Fibroblast of skin of back (primary cell): ENCODE measurements at places on chromosomes 3 and 15.

GRCh38 chr15:23750776-23751175 lies 63.7 kb upstream of the NDN start:
- DNase-seq: no peak

DNA sequence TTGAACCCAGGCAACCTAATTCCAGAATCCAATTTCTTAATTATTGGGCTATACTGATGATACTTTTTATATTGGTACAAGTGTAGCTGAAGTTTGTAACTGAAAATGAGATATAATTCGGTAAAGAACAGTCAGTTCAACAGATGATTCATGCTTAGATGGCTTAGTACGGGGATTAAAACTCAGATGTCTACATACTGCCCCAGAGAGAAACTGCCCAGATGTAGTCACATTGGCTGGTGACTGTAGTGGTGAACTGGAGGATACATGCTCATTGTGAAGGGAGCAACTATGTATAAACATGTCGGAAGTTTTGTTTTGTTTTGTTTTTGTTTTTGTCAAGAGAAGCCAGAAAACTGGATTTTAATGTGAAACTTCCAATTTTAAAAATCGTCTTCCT lies 179.6 kb downstream of the ADAMTSL3 start:
- DNase-seq: no peak

DNA sequence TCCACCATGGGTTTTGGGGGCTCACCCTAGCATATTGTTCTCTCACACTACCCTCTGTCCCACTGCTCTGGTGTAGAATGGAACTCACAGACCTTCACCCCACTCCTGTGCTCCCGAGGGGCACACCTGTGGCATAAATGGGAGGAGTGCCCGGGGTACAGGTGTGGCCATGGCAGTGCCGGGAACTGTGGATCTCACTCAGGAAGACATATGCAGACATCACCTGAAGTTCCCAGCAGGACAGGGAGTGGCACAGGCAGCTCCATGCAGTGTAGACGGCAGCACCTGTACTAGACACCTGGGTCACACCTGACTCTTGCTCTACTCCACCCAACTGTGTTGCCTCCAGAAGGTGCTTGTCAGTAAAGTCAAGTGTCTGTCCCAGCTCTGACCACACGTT lies 57.6 kb upstream of the MRPS22 start:
- no peak for DNase-seq

GRCh38 chr3:133865136-133865855 lies 30.4 kb downstream of the RAB6B start:
- no peak for DNase-seq

DNA sequence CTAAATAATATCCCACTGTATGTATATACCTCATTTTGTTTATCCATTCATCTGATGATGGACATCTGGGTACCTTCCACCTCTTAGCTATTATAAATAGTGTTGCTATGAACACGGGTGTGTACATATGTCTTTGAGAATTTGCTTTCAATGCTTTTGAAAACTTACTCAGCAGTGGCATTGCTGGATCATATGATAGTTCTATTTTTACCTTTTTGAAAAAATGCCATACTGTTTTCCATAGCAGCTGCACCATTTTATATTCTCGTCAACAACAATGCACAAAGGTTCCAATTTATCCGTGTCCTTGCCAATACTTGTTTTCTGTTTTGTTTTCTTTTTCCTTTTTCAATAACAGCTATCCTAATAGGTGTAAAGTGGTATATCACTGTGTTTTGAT lies 77.1 kb downstream of the PEAK1 start:
- no peak for DNase-seq

DNA sequence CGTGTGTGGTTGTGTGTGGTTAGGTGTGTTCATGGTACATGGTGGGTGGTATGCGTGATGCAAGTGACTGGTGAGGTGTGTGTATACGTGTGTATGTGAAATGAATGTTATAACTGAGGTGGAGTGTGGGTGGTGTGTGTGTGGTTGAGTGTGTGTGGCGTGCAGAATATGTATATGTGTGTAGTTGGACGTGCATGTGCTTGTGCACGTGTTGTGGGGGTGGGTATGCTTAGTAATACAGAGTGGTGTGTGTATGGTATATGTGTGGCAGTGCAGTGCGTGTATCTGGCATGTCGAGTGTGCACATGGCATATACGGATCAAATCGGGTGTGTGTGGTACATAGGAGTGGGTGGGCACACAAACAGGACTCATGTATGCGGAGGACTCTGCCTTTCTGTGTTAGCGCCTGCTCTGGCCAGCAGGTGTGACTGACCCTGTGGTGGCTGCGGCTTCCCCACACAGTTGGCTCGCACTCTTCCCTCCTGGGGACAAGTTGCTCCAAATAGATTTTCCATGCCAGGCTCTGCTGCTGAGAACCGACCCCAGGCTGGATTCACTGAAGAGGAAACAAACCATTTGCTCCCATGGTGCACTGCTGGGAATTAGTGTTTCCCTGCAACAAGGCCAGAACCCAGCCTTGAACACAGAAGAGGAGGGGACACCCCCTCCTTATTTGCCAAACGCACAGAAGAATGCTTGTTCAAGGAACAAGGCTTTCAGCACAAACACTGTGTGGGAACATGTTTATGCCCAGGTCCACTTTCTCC lies 1.2 kb upstream of the C3orf70 start:
- DNase-seq: no peak

DNA sequence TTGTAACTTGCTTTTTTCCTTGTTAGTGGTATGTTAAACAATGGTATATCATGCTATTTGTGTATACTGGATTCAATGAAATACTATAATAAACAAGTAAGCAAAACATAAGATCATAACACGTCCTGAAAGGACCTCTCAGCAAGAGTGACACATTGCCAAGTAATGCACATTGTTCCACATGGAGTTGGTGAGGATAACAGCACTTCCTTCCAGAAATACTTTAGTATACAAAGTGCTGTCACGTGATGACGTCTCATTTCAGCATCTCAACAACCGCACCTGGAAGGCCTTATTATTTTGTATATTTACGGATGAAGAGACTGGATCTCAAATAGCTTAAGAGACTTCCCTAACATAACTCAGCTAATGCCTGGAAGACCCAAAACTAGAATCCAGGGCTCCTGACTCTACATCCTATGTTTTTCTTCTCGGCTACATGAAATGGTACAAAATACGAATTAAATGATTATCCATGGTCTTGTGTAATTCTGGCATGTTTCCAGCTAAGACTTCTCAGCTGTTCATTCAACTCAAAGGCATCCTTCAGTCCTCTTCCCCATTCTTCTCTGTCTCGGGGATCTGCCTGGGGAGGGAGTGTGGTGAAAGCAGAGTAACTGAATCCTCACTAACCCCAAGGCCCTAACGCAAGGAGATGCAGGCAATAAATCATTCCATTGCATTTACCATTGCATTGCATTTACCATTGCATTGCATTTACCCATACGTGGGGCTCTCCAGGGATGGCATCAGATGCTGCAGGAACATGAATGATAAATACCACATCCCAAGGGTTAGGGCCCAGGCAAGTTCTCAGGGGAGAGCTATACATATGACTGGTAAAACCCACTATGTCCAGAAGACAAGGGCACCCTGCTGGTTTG lies 79.2 kb downstream of the LIPC start:
- DNase-seq: peak; percentile 38

GRCh38 chr15:72778796-72779195 lies 4.8 kb downstream of the ADPGK start:
- DNase-seq: no peak

GRCh38 chr3:53777468-53777867 lies 68.8 kb downstream of the CHDH start:
- DNase-seq: no peak

- peak; percentile 82 for DNase-seq
These were observed 23.5 kb upstream of the CLN6 start for GRCh38 chr15:68252925-68253534.

- no peak for DNase-seq
These were observed 53.0 kb downstream of the DTWD1 start for GRCh38 chr15:49673861-49674260.

DNA sequence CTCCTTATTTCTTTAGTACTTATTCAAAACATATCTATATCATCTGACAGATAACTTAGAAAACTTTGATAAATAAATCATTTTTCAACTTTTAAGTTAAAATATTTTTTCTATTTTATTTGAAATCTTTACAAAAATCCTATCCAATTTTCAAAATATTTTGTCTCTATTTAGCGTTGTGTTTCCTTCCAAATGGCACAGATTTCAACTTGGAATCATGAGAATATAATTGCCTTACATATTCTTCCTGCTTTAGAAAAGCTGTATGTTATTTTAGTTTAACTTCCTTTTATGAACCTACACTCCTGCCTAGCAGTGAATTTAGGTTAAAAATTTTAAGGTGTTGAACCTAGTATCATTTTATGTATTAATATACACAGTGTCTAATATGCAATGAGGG lies 38.2 kb downstream of the BCHE start:
- DNase-seq: no peak

DNA sequence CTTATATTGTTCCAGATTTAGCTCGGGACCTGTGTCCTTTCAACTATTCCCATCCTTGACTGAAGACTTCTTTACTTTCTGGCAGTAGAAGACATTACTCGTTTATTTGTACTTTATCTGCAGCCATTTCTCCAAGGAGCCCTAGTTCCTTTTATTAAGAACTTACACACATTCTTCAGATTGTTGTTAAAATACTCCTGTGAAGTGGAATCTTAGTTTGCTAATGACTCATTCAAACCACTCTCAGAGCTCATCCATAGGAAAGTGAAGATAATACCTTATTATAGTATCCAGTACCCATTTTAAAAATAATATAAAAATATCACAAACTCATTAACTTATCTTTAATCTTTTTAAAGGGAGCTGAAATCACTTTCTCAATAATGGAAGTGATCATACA lies 63.5 kb downstream of the C3orf70 start:
- DNase-seq: peak; percentile 73

GRCh38 chr15:29149738-29150075 lies 119.9 kb downstream of the NSMCE3 start:
- DNase-seq: no peak

- peak; percentile 65 for DNase-seq
These were observed 7.4 kb upstream of the SH3BP5 start for GRCh38 chr3:15339786-15340215.

- peak; percentile 34 for DNase-seq
These were observed 50.1 kb downstream of the HEG1 start for GRCh38 chr3:125005676-125006075.

DNA sequence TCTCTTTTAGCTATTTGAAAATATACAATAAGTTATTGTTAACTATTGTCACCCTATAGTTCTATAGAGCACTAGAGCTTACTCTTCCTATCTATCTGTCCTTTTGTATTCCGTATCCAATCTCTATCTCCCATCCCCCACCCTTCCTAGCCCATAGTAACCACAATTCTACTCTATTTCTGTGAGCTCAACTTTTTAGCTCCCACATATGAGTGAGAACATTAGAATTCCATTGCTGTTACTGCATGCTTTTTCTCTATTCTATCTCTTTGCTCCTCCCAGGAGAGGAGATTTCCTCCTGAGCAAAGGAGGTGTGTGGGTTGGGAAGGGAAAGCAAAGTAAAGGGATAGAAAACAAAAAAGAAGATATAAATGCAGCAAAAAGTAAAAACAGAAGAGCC lies 105.6 kb upstream of the SLC4A7 start:
- DNase-seq: peak; percentile 74

GRCh38 chr3:127849368-127849767 lies 27.1 kb upstream of the MGLL start:
- no peak for DNase-seq

GRCh38 chr15:81863162-81863561 lies 182.7 kb downstream of the MEX3B start:
- peak; percentile 72 for DNase-seq

GRCh38 chr3:101964861-101965260 lies 115.5 kb downstream of the NFKBIZ start:
- DNase-seq: no peak

DNA sequence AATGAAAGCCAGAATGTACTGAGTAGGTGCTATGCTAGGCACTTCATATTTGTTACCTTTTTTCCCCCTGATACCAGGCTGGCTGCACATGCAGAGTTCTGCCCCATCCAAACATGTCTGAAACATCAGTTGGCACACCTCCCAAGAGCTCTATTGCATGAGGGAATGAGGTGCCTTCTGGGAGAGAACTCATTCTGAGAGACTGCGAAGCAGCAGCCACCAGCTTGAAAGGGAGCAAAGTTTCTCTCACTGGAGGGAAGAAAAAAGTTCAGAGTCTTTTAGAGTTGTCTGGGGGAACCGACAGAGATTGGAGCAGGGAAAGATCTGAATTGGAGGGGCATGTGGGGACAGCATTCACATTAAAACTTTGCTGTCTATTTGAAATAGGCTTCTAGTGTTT lies 84.1 kb downstream of the AGBL1 start:
- DNase-seq: no peak

DNA sequence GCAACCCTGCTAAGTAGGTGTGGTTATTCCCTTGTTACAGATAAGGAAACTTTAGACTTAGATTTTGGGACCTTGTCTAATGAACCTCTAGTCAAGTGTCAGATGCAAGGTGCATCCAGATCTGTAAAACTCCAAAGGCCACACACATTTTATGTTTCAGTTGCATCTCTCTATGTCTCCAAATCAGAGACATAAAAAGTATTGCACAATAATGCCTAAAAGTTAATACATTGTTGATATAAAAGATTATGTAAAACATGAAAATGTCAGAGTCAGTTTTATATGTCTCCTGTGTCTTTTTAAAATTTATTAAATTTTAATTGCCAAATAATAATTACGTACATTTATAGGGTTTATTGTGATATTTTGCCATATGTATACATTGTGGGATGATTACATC lies 408.5 kb downstream of the NTRK3 start:
- DNase-seq: no peak

DNA sequence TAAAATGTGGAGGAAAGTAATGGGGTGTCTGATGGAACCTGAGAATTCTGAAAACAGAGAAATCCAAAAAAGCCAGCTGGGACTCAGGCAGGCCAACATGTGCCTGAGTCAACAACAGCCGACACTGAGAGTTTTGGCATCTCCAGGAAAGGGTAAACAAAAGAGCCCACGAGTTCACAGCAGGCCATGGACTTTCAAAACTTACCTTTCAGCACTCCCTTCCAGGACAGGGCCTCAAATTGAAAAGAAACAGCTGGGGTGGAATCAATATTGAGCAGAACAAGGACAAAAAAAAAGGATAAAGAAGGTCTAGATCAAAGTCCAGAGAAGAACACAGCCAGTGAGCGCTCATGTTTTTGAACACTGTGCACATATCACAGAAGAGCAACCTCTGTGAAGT lies 735.4 kb upstream of the GRM7 start:
- no peak for DNase-seq

- peak; percentile 40 for DNase-seq
These were observed 22.6 kb upstream of the CACNA2D2 start for GRCh38 chr3:50525987-50526386.

- DNase-seq: no peak
These were observed 701.8 kb downstream of the ZPLD1 start for GRCh38 chr3:103136621-103137020.

- peak; percentile 99 for DNase-seq
These were observed 42.3 kb upstream of the CORO2B start for GRCh38 chr15:68536331-68537095.
